ENCODE measurements at places on chromosomes 1 and 21.
A peak's percentile ranks its signal among the peaks of the same experiment; 100 is the strongest.

DNA sequence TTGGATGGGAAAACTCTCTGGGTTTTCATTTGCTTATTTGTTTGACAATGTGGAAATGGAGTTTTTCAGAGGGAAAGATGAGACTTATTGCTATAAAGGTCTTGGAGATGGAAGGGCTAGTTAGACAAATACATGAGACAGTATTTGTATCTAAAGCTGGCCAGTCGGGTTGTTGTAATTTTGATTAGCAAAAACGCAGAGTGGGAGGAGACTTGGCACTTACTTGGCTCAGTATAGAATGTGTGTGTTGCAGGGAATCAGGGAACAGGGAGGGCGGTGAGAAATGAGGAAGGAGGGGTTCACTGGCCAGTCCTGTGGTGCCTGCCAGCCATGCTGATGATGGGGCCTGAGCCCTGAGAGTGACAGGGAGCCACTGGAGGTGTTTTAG, 6.0 kb upstream of the FOXE3 start:
- no peak for DNase-seq

DNA sequence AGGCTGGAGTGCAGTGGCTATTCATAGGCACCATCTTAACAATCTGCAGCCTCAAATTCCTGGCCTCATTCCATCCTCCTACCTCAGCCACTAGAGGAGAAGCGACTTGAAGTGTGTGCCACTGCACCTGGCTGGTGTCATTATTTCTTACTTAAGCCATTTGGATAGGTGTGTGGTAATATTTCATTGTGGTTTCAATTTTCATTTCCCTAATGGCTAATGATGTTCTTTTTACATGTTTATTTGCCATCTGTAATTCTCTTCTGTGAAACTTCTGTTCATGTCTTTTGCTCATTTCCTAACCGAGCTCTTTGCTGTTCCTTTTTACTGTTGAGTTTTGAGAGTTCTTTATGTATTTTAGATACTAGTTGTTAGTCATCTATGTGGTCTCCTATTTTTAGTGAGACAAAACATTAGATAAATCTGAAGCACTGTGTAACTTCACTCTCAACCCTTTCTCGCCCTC, 66.8 kb downstream of the SLC27A3 start:
- no peak for DNase-seq

- peak; percentile 17 for DNase-seq
Measured at GRCh38 chr1:90713741-90714509, 3.2 kb downstream of the BARHL2 start.

GRCh38 chr1:19384113-19384512, 72.0 kb downstream of the SLC66A1 start:
- no peak for DNase-seq

- DNase-seq, result no peak
Measured at GRCh38 chr1:25727635-25728286, 72.2 kb upstream of the SELENON start.

- DNase-seq, result no peak
Measured at GRCh38 chr1:164613176-164613575, 54.2 kb downstream of the PBX1 start.

GRCh38 chr21:18058731-18059398, 185.8 kb upstream of the CHODL start:
- DNase-seq, result no peak

DNA sequence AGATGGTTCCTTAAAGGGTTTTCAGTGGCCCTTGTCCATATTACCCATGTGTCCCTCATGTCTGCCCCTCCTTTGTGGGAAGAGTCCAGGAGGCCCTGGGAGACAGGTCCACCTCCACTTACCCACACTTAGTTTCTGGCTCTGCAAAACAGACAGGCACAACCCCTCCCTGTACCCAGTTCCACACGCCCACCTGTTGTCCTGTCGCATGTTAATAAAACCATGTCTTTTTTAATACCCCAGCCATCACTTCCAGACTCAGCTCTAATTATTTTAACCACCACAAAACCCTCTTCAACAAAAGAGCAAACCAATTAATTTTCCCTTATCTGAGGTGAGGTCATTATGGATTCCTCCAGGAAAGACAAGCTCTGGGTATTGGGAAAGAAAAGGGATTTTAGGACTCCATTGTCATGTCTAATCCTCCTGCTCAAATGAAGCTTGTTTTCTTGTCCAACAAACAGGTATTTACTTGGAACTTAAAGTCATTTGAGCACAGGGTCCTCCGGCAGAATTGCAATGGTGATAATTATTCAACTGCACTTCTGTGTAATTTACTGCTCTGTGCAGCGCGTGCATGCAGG, 68.9 kb downstream of the CCDC185 start:
- no peak for DNase-seq

DNA sequence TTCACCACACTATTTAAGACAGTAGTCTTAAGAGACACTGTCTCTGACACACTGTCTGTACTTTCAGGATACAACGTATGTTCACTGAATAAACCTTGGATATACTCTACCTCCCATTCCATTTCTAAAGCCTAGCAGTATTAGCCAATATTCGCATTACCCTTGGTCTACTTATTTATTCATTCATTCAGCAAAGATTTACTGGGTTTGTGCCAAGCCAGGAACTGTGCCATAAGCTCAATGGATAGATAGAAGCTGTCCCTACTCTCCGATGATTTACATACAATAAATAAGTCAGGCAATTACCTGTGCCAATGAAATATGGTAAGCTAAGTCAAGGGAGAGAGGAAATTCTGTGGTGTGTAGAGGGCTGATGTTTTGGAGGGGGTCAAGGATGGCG, 195.2 kb upstream of the RAB4A start:
- DNase-seq, result no peak
